AML-193 (cell line): ENCODE measurements at places on chromosomes 6 and 20.

DNA sequence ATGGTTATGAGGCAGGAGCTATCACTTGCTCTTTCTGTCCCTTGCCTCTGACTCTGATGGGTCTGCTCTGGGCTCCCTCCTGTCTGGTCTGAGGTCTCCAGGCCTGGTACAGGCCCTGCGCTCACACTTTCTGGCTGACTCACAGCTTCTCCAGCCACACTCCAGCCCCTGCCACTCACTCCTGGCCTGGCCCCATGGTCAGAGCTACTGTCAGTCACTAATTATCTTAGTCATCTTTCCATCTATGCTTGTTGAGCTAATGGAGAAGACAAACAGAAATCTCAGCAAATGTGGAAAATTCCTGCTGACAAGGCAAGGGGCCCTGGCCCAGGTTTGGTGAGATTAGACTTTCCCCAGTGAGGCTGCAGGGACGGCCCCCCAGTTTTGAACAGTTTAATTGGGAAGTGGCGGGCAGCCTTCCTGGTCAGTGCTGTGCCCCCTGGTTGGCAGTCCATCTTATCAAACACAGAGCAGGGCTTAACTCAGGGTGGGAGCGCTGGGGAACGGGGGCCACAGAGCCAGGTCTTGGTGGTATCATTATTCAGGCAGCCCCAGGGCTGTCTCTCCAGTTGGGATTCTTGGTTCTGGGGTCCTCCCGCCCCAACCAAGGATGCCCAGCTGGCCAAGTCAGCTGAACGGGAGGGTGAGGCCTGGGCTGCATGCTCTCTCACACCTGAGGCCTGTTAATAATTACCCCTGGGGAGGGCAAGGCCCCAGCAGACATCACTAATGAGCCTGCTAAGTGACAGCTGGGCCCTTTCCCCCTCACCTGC lies 63.4 kb downstream of the VEGFA start:
- DNase-seq, result no peak

DNA sequence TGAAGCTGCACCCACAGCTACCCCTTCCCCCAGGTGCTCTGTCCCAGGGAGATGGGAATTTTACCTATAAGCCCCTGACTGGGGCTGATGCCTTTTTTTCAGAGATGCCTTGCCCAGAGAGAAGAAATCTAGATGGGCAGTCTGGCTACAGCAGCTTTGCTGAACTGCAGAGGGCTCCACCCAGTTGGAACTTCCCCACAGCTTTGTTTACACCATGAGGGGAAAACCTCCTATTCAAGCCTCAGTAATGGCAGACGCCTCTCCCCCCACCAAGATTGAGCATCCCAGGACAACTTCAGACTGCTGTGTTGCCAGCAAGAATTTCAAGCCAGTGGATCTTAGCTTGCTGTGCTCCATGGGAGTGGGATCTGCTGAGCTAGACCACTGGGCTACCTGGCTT lies 122.6 kb upstream of the MOCS1 start:
- no peak for DNase-seq

GRCh38 chr6:114556846-114557488 lies 214.1 kb upstream of the HS3ST5 start:
- DNase-seq, result no peak

GRCh38 chr20:50054626-50055511 lies 58.1 kb downstream of the UBE2V1 start:
- DNase-seq, result no peak

DNA sequence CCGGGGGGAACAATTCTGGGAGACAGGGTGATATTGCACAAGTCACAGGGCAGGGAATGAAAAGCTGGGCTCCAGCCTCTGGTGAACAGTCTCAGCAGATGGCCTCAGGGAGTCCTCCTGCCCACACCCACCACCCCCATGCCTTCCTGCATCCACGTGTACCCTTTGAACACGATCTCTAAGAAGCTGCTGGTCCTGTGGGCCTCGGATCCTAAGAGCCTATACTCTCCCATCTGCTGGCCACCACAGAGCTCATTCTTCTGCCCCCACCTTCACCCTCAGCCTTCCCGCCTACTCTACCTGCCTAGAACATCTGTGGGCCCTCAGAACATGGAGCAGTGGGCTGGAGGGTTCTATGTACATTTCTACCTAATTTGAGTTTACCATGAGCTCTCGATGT lies 60.3 kb downstream of the TRERF1 start:
- DNase-seq, result no peak

GRCh38 chr6:84228198-84228543 lies 728 bp upstream of the CEP162 start:
- DNase-seq, result no peak

DNA sequence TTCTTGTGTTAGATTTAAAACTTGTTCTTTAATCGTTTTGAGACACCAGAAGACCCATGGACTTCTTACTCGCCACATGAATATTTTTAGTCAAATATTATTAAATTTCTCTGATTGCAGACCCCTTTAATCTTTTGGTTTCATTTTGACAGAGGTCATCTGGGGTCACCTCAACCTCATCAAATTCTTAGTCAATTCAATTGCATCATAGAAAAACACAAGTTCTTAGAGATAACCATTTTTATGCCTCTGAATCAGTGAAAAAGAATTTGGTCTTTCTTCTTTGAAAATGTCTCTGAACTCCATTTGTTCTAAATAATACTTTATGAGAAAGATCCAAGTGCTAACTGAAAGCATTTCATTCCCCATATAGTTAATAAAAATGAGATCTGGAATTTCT lies 55.2 kb upstream of the CBLN4 start:
- DNase-seq, result no peak

DNA sequence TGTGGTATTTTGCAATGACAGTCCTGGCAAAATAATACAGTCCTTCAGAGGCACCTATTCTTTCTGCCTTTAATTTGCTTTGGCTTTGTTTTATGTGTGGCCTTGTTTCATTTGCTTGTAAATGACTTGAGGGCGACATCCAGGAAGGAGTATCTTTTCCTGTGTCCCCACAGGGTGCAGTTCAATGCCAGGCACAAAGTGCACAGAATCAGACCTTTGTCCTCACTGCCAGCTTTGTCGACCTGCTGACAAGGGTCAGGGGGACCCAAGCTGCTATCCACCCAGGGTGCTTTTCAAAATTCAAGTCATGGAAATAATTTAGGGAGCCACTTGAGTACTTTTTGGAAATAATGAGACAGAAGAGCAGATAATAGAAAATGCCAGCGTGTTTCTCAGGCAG lies 37.0 kb upstream of the CDKN1A start:
- no peak for DNase-seq

DNA sequence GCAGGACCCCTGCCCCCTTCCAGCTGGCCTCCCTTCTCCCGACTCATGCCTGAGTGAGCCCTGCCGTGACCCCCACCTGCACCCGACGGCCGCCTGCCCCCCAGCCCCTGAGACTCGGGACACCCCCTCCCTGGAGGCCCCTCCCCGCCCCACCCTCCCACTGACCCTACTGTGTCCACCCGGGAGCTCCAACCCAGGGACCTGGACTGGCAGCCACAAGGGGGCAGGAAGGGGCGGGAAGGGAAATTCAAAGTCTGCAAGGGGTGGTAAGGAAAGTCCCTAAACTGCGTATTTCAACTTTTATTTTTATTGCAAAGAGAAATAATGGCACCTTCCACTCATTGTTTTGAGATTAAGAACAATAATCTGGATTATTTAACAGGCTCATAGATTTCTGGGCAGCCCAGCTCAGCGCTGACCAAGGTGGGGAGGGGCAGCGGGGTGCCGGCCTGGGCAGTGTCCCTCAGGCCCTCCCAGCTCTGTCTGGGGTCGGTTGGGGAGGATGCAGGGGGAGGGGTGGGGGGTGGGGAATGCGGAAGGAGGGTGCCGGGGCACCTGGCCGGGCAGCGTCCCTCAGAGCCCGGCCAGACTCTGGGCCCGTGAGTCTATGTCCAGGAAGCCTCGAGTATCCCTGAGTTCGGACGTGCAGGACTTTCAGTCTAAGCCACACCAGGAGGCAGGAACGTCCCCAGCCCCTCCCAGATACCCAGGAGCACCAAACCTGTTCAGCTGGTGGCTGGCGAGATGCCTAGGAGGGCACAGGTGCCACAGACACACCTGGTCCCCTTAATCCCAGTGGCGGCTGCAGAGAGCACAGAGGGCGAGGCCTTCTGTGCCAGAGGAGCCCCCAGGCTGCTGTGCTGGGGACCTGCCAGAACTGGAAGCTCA lies 1.3 kb upstream of the PTK6 start:
- DNase-seq, result no peak

GRCh38 chr6:15079288-15079817 lies 166.5 kb upstream of the JARID2 start:
- no peak for DNase-seq

GRCh38 chr6:14917109-14917910 lies 328.6 kb upstream of the JARID2 start:
- DNase-seq, result no peak

- DNase-seq, result no peak
These were observed 7.3 kb downstream of the MTCH1 start for GRCh38 chr6:36978421-36979346.

GRCh38 chr20:12728782-12729181 lies 280.0 kb upstream of the SPTLC3 start:
- no peak for DNase-seq

GRCh38 chr20:50152394-50153152 lies 950 bp downstream of the PEDS1 start:
- no peak for DNase-seq
